ENCODE measurements at places on chromosomes 1 and 21. TPM values are rescaled to one million over a fixed set of nuclear protein-coding genes. Genes with fewer than 3 reads are reported as not detected.

GRCh38 chr1:100539836-100540536, 2.0 kb downstream of the GPR88 start:
- H3K27ac ChIP-seq: no peak overlapping the region
- no peaks in the 10 kb centered on the region for H3K36me3 ChIP-seq
- H3K27me3 ChIP-seq: peaks cover 9% of the 10 kb centered on the region
- H3K4me3 ChIP-seq: peak overlapping the region; percentile 76

DNA sequence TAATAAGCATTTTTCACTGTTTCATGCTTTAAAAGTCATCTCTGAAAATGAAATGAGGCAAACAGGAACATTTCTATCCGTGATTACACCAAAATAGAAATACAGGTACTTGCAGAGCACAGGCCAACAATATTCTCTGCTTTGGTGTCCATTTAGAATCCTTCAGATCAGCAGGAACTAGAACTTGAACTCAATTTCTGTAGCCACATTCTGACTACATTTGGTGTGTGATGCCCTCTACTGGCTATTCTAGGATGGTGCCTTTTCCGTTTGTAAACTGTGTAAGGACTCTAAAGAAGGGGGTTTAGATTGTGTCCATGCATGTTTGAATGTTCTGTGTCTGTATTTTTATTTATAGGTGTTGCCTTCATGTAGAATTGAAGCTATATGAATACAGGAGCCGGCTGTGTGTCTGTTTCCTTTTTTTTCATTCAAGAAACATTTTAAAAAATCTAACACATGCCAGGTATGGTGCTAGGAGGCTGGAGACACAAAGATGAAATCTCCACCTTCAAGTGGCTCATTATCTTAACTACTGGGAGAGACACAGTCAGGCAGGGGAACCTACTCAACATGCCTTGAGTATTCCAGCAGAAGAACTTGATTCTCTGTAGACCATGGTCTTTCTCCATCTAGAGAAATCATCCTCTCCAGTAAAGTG, 7.6 kb upstream of the ZNF326 start:
- H3K36me3 ChIP-seq: no peaks in the 10 kb centered on the region
- peak overlapping the region; percentile 48 for H3K27ac ChIP-seq
- no peak for DNase-seq
- H3K4me1 ChIP-seq: peaks cover 59% of the 10 kb centered on the region
- peaks cover 4% of the 10 kb centered on the region for H3K27me3 ChIP-seq

DNA sequence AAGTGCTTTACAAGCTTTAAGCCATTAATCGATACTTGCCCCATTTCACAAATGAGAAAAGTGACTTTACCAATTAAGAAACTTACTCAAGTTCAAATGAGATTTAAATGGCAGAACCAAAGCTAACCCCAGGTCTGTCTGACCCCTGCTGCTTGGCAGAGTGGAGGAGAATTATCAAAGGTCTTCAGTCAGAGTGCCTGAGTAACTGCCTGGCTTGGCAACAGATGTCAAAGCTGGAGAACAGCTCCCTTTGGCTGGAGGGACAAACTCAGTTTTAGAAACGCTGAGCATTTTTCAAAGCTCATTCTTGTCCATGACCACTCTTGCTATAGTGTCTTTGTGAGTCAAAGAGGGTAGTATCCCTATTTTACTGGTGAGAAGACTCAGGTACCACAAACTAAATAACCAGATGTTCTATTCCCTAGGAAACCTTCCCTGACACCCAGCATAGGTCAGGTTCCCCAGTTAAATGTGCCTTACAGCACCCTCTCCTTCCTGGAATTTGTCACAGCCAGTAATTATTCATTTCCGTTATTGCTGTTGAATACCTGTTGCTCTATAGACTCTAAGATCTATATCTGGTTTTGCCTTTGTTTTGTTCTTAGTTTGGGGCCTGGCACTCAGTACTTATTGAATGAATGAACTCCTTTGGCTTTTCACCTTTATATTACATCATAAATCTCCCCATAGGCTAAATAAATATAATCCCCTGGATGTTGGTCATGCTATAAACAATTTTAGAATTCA, 5.0 kb upstream of the BCAR3 start:
- H3K27ac ChIP-seq: no peak overlapping the region
- H3K4me1 ChIP-seq: peaks cover 14% of the 10 kb centered on the region
- no peak for DNase-seq
- no peak overlapping the region for H3K4me3 ChIP-seq
- peaks cover 6% of the 10 kb centered on the region for H3K27me3 ChIP-seq

GRCh38 chr1:37549341-37549740, 4.8 kb downstream of the SNIP1 start:
- no peak overlapping the region for H3K27ac ChIP-seq
- no peak overlapping the region for H3K4me3 ChIP-seq

DNA sequence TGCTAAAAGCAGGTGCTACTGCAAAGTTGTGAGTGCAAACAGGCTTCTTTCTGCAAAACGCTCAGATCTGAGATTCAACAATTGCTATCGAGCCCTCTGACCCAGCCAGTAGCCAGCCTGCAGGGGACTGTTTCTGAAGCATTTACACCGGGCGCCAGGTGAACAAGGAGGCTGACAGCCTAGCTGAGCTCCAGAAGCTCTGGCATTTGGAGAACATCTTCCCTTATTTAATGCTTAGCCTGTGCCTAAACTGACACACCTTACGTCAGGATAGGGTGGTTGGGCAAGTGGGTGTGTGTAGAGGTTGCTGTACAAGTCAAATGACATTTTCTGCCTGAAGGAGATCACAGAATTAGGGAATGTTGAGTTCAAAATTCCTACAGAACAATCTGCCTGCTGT, 15.8 kb upstream of the PLA2G2C start:
- no peaks in the 10 kb centered on the region for H3K36me3 ChIP-seq
- no peaks in the 10 kb centered on the region for H3K4me1 ChIP-seq
- H3K27ac ChIP-seq: no peak overlapping the region
- peaks cover 2% of the 10 kb centered on the region for H3K27me3 ChIP-seq
- DNase-seq: no peak

DNA sequence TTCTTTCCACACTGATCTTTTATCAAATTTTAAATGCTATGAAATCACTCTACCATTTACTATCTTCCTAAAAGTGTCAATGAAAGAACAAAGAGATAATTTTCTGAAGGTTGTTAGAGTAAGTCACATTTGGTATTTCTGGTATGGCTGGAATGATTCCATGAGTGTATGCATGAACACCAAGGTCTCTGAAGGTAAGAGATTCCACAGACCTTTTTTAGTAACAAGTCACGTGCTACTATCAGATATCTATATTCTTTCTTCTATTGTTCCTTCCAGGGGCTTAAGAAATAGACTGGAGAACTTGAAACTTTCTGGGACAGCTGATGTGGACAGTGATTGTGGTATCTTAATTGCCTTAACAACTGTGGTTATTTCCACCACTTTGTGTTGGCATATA, 265.0 kb downstream of the SDCCAG8 start:
- no peaks in the 10 kb centered on the region for H3K27me3 ChIP-seq
- H3K4me1 ChIP-seq: no peaks in the 10 kb centered on the region
- no peak overlapping the region for H3K27ac ChIP-seq
- H3K4me3 ChIP-seq: no peak overlapping the region
- DNase-seq: no peak

DNA sequence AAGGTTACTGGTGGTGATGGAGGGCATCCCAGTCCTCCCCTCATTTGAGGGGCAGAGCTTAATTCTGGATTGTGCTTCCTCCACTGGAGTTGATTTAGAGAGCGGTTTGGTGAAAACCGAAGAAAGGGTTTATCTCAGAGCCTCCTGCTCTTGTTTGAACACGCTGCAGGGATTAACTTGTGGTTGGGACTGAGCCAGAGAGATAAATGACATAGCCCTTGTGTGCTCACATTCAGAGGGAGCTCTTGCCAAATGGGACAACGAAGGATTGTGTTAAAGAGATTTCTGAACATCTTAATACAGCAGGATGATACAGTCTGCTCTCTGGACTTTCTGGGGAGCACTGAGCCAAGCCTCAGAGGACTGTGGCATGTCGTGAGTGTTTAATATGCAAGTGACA, 308.2 kb downstream of the DISC1 start:
- peaks cover 4% of the 10 kb centered on the region for H3K27me3 ChIP-seq
- H3K4me1 ChIP-seq: peaks cover 33% of the 10 kb centered on the region
- H3K4me3 ChIP-seq: no peak overlapping the region
- H3K36me3 ChIP-seq: no peaks in the 10 kb centered on the region
- H3K27ac ChIP-seq: no peak overlapping the region

- H3K36me3 ChIP-seq: no peaks in the 10 kb centered on the region
- no peak overlapping the region for H3K4me3 ChIP-seq
- peaks cover 19% of the 10 kb centered on the region for H3K4me1 ChIP-seq
- H3K27ac ChIP-seq: no peak overlapping the region
These were observed 198.8 kb downstream of the PLPP3 start for GRCh38 chr1:56380531-56380930.

DNA sequence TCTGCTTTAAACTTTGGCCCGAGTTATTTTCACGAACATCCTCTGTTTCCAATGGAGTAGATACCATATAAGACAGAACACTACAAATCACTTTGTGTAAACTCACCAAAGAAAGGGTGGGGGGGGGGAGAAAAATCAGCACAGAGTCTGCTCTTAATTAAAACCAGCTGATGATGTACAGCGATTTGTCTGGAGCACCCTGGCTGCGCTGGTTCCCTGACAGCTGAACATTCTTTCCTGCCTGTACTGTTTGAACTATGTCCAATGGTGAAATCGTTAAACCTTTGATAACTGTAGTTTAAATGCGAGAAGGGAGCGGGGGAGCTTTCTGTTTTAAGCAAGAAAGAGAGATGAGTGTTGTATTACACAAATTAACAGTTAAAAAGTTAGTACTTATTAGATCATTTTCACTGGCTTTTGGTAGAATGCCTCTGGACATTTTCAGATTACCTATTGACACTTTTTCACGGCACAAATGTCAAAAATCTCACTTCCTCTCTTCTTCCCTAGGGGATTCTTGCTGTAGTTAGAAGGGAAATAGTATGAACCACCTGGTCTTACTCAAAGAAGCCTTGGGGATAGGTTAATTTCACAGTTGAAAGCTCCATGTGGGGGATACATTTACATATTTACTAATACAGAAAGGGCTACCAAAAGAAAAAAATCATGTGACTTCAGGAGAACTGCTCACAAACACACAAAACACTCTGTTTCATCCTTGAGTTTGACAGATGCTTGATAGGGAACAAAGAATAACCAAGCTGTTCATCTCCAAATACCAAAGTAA, 140.2 kb upstream of the RUNX1 start:
- H3K4me1 ChIP-seq: peaks cover 4% of the 10 kb centered on the region
- H3K27me3 ChIP-seq: no peaks in the 10 kb centered on the region
- H3K27ac ChIP-seq: peak overlapping the region; percentile 9
- no peaks in the 10 kb centered on the region for H3K36me3 ChIP-seq

DNA sequence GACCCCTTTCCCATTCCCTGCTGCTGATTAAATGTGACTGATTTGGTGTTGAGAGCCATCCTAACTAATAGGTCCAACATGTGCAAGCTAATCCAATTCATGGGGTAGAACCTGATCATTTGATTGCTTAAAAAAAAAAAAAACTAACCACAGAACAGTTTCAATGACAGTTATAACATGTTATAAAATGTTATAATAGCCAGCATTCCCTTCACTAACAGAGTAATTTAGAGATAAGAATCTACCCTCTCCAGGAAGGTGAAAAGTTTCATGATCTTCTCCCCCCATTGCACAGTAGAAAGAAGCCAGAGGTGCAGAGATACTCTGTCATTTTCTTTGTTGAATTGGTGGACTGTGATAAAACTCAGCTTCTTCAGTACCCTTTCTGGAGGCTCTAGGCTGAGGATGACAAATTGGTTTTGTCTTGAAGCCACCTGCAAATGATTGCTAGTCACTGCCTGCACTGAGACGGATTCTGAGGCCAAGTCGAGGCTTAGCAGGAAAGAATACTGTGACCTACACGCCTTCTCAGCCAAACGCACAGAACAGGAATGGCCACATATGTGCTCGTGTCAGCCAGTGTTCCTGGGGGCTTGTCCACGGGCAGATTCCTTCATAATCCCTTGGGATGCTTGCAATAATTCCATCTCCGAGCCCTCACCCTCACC, 215.7 kb upstream of the IRF2BP2 start:
- no peak for DNase-seq
- H3K4me3 ChIP-seq: peak overlapping the region; percentile 12
- peaks cover 13% of the 10 kb centered on the region for H3K4me1 ChIP-seq
- H3K27ac ChIP-seq: no peak overlapping the region

DNA sequence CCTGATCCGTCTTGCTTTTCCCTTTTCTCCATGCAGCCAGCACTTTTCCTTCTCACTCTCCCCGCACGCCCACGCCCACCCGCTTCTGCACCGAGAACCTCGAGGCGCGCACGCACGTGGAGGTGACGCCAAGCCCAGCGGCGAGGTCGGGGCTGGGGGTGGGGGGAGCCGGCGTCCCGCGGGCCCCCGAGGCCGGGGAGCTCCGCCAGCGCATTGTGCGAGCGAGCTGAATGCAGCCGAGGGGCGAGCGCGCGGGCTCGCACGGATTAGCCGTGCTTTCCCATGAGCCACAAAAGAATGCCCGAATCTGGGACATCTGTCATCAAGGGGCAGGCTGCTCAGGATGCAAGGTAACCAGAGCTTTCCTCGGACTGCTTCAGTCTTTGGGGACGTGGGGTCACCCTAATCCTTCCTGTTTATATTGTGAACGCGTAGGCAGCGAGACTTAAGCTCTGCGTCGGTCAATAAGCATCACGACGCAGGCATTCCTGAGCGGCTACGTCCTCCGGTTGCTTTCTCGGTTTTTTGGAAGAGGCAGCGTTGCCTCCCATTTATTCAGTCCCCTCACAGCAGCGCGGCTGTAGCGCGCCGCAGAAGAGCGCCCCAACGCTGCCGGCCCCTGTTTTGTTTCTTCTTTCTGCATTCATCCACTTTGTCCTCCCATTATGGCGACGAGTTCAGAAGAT, 67.3 kb upstream of the AKT3 start:
- H3K4me3 ChIP-seq: peak overlapping the region; percentile 92
- peak; percentile 65 for DNase-seq
- H3K27ac ChIP-seq: peak overlapping the region; percentile 86
- peaks cover 2% of the 10 kb centered on the region for H3K27me3 ChIP-seq

- peaks cover 9% of the 10 kb centered on the region for H3K36me3 ChIP-seq
- no peak for DNase-seq
- no peak overlapping the region for H3K4me3 ChIP-seq
- peaks cover 5% of the 10 kb centered on the region for H3K27me3 ChIP-seq
- H3K27ac ChIP-seq: no peak overlapping the region
- H3K4me1 ChIP-seq: no peaks in the 10 kb centered on the region
These were observed 7.7 kb upstream of the PRMT2 start for GRCh38 chr21:46627726-46628125.

- no peak for DNase-seq
- H3K36me3 ChIP-seq: no peaks in the 10 kb centered on the region
- no peak overlapping the region for H3K27ac ChIP-seq
- H3K4me1 ChIP-seq: peaks cover 8% of the 10 kb centered on the region
- no peak overlapping the region for H3K4me3 ChIP-seq
- H3K27me3 ChIP-seq: peaks cover 5% of the 10 kb centered on the region
These were observed 539 bp downstream of the ANP32E start for GRCh38 chr1:150235294-150235851.

GRCh38 chr1:109281680-109282496, 1.1 kb downstream of the PSRC1 start:
- peak overlapping the region; percentile 100 for H3K4me3 ChIP-seq
- peak overlapping the region; percentile 30 for H3K27ac ChIP-seq
- no peak for DNase-seq
- H3K36me3 ChIP-seq: no peaks in the 10 kb centered on the region
- peaks cover 18% of the 10 kb centered on the region for H3K4me1 ChIP-seq
- peaks cover 13% of the 10 kb centered on the region for H3K27me3 ChIP-seq

- H3K27me3 ChIP-seq: no peaks in the 10 kb centered on the region
- H3K4me1 ChIP-seq: peaks cover 5% of the 10 kb centered on the region
- H3K27ac ChIP-seq: no peak overlapping the region
- H3K36me3 ChIP-seq: no peaks in the 10 kb centered on the region
These were observed 1524.3 kb upstream of the B3GALT2 start for GRCh38 chr1:194710671-194711070.

ITLN2 gene
- total RNA-seq: not detected

NMNAT2 gene
- 76.4 TPM for total RNA-seq

HSPA6 gene
- total RNA-seq: not detected

GRHL3 gene
- total RNA-seq: 0.37 TPM

All from glutamatergic neuron (in vitro differentiated cells).